ENCODE measurements at places on chromosomes 2 and 18.

- no peak for DNase-seq
Observed at GRCh38 chr2:186757009-186757408, 63.1 kb downstream of the FAM171B start.

DNA sequence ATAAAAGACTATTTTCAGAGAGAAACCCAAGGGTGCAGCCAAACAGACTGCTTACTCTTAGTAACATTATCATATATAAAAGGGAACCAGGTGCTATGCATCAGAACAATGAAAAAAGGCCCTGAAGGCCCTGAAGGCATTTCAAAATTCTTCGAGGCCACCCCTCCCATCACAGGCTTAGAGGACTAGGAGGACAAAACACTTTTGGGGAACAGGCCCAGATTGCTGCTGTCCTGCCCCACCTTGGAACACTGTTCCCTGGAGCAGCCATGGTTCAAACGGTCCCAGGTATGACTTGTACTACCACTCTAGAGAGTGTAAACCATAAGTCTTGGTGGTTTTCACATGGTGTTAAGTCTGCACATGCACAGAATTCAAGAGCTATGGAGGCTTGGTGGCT lies 2183.1 kb upstream of the CELF4 start:
- DNase-seq = no peak

GRCh38 chr18:23618862-23619387 lies 32.6 kb upstream of the NPC1 start:
- no peak for DNase-seq

DNA sequence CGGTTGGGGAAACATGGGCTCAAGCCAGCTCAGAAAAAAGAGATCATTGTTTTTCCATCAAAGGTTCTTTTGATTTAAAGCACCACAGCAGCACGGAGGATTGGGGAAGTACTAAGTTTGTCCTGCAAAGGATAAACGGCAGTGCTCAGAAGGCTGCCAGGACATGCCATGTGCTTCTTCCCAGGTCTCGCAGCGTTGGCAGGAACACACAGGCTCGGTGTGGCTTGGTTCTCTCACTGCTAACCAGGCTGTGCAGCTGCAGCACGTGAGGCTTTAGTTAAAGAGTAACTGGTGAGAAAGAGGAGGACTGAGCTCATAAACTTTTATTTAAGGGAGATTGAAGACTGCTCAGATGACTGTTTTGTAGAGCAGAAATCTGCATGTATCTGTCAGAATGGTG lies 264.3 kb downstream of the TSN start:
- no peak for DNase-seq

DNA sequence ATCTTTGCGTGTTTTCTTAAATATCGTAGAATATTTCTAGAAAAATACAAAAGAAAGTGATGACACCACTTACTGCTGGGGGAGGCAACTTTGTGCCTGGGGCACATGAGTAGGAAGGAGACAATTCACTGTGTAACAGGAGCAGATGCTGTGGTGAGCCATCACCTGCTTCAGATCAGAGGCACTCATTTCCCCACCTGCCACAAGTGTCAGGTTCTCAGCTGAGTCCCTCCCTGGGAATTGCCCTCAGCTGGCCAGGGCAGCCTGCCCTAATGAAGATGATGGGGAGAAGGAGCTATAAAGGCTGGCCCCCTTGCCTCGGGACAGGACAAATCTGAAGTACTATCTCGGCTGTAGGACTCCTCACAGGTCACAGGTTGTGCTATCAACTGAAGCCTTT lies 322.8 kb downstream of the STK39 start:
- DNase-seq = peak; percentile 72

DNA sequence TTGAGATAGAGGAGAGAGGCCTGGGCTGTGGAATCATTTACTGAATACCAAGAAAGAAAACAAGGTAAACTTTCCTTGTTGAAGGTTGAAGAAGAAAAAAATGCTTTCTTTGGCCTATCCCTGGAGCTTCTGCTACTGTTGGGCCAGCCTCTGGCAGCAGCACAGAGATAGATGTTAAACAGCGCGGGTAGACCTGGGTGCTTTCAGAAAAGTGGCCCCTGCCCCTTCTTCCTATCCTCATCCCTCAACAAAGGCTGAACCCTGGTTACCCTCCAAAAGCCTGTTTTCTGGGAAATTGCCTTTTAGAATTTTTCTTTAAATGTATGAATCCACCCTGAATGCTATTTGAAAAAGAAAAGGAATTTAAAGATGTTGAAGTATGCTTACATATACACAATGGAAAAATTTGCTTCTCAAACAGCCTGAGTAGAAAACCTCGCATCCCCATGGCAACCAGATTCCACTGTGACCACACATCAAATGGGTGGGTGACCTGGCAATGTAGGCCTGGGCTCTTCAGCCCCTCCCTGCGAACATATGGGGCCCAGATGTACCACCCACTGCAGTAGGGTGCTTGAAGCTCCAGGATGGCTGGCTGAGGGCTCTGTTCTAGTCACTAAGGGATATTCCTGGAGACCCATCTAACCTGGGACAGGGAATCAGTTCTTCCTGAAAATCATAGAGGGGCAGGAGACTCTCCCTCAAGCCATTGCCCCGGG lies 23.4 kb upstream of the CHRNA1 start:
- no peak for DNase-seq

- no peak for DNase-seq
Observed at GRCh38 chr2:38658613-38659012, 7.3 kb upstream of the GALM start.

- DNase-seq = no peak
Observed at GRCh38 chr2:176744146-176744545, 468.4 kb upstream of the HNRNPA3 start.

DNA sequence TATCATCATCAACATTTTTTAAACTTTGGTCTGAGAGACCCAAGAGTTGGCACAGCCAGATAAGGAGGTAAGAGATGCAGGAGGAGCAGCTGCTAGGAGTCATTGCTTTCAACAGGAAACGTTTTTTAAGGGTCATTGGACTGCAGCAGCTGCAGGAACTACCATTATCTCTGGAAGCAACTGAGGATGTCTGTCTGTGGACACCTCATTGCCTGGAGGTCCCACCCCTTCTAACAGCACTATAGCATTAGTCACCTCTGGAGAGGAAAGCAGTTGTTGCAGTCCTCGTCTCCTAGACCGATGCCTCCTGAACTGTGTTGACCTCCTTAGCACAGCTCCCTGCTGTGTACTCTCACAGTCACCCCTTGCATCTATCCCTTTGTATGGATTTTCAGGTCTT lies 21.5 kb upstream of the FSHR start:
- no peak for DNase-seq

DNA sequence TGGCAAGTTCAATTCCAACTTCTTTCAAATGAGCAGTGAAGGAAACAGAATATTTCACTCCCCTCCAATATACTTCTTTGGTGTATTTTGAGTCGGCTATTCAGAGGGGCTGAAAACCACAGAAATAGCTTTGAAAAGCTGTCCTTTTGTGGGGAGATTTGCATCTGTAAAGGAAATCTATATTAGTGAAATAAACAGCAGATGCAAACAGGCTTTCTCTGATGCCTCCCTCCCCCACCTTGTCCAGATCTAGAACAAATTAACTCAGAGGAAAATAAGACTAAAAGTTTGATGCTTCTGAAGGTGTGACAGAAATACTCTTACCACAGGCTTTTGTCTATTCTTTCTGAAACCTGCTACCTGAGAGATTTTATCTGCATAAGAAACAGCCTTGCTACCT lies 808.5 kb downstream of the CPS1 start:
- DNase-seq = no peak

GRCh38 chr2:21643180-21643579 lies 519.4 kb downstream of the TDRD15 start:
- DNase-seq = no peak

GRCh38 chr18:53948991-53949390 lies 275.5 kb downstream of the MBD2 start:
- DNase-seq = no peak

DNA sequence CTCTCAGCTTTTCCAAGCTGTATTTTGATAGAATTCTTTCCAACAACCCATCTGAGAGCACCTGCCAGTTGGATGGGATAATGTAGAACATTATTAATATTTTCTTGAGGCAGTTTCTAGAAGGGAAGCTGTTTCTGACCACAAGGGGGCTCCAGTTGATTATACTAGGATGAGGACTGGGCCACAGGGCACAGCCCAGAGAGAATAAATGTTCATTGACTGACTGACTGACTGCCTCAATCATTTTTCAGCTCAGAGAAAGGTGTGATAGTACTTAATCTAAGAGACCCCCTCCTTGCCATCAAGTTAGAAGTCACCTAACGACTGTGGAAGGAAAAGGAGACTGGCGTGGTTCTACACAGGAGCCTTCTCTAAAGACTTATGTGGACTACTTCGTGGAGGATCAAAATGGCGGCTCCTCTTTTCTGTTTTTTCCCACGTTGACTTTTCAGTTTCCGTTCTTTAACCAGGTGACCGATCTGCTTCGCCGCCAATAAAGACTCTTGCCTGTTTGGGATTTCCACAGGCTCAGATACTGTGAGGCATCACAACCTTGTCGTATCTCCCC lies 31.9 kb upstream of the CREG2 start:
- peak; percentile 53 for DNase-seq

DNA sequence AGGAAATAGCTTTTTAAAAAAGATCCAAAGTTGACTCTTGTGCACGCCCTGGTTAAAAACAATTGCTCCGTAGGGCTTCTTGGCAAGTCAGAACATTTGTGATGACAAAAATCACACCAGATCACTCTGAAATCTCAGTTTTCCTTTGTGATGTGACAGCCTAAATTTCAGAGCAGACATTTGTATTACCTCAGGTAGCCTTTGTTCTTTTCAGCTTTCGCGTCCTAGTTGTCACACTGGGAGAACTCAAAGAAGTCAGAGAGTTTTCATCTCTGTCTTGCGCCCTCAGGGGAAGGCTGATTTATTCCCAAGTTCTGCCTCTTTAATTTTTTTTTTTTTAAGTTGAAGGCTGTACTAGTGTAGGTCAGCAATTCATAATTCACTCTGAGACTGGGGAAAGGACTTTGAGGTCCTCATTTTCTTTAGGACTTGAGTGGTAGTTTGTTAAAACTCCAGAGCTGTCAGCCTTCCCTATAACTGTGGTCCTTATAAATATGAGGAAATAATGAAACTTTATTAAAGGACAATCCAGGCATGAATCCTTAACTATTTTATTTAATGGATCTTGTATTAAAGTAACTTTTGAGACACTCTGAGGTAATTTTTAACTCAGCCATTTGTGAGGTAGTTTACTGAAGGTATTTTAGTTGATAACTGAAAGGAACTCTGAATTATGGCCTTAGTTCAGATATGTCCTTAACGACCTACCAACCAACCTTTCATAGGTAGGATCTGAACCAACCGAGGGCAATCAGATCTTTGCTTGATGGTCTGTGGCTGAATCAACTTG lies 525.1 kb upstream of the FAM98A start:
- no peak for DNase-seq

- no peak for DNase-seq
Observed at GRCh38 chr2:52404866-52405265, 1362.7 kb upstream of the CHAC2 start.

GRCh38 chr2:20447437-20448245 lies 767 bp downstream of the RHOB start:
- no peak for DNase-seq

DNA sequence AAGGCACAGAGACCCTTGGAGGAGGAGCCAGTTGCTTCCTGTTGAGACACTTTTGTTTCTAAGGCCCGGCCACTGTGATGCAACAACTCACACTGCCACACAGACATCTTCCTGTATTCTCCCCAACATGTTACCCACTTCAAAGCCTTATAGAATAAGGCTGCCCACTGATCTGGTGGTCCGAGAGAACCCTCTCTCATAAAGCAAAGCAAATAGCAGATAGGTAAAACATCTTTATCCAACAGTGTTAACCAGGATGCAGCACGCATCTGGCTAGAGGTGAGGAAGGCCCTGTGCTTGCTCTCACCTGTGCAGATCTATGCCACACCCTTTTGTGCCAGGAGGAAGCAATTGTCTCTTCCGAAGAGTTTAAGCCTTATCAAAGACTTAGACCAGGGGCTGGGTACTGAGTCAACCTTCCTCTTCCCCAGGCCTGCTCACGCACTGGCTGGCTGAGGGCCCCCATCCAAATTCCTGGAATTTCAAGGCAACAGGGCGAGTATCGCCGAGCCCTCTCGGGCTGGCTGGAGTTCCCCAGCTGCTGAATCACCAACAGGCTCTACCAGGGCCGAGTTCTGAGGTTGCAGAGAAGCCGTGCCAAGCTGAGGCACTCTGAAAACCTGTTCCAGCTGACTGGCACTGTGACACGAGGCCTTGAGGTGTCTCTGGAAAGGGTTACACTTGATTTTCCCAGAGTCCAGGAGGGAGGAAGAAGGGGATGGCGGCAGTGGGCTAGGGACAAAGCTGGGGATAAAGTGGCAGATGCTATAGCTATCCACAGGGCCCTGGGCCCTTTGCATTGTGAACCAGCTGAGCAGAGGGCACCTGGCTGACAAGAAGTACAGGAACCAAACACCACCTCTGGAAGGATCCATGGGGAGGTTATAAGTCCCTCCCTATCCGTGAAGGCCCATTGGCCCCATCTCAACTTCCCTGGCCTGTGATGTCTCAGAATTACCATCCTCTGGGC lies 29.3 kb downstream of the TGFA start:
- peak; percentile 23 for DNase-seq

GRCh38 chr2:180021850-180022249 lies 14.8 kb upstream of the CWC22 start:
- no peak for DNase-seq

DNA sequence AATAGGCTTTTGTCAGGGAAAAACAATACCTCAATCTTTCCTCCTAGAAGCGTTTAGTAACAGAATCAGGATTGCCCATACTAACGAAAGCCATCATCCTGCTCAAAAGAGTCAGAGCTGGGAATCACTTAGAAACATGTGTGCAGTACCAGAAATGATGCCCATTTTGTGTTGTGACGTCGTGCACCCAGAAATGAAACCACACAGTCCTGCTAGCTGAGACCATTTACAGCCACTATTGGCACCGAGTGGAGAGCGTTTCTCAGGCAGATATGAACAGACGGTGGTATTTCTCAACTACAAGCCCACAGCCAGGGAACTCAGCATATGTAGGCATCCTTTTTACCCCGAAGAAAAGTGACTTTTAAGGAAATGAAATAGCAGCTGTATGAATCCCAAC lies 284.3 kb upstream of the LRATD1 start:
- DNase-seq = no peak

DNA sequence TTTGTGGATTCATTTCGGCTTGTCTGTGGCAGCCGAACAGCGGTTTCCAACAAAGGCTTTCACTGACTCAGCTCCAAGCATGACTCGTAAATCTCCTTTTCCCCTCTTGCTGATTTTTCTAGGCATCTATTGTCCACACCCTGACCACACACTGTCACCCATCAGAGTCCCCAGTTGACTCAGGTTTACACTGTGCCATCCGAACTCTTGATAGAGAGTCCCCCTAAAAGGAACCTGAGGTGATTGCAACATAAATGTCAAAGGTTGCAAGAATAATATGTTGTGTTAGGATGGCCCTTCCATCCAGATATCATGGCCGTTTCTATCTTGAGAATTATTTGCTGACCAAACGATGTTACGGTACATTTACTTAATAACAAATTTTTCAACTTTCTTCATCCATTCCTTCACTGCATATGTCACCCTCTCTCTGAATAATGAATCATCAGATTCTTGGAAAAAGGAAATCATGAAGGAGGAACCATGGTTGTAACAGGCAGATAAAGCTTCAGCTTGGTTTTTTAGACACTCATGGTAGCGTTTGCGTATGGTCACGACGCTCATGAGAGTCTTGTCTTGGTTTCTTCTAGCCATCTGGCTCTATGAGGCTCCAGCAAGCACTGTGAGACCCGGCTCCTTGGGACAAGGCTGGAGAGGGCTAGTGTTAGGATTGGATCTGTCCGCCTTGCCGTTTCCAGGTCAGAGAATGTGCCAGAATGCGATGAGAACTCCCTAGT lies 72.1 kb downstream of the NPAS2 start:
- DNase-seq = no peak

All from NCI-H2029 (cell line).